Right atrium auricular region (tissue), 2 donors: ENCODE measurements at places on chromosomes 3 and 15.

DNA sequence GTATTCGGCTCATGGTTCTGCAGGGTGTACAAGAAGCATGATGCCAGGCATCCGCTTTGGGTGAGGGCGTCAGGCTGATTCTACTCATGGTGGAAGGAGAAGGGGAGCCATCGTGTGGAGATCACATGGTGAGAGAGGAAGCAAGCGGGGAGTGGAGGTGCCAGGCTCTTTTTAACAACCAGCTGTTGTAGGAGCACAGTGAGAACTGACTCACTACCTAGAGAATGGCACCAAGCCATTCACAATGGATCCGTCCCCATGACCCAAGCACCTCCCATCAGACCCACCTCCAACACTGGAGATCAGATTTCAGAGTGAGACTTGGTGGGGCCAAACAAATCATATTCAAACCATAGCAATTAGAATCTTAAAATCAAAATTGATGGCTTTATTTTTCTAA lies 259.8 kb upstream of the CTDSPL start:
- DNase-seq: no peak

DNA sequence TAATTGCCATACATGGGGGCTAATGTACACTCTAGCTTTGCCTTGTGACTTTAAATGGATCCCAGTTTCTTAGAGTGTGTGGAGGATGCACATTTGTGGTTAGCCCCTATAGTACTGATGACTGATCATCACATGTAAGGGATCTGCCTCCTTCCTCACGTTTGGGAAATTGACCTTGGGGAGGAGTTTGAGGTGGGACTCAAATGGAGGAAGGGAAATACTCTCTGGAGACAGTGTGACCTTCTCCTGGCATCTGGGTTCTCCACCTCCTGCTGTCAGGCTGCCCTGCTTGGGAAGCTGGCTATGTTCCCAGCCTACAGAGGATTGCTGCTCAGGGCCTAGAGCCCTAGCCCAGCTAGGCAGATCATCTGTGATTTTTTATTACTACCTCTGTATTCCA lies 48.7 kb downstream of the PPM1L start:
- DNase-seq: no peak

- peak; percentile 69 for DNase-seq
These were observed 82.3 kb downstream of the RBPMS2 start for GRCh38 chr15:64693134-64693533.

DNA sequence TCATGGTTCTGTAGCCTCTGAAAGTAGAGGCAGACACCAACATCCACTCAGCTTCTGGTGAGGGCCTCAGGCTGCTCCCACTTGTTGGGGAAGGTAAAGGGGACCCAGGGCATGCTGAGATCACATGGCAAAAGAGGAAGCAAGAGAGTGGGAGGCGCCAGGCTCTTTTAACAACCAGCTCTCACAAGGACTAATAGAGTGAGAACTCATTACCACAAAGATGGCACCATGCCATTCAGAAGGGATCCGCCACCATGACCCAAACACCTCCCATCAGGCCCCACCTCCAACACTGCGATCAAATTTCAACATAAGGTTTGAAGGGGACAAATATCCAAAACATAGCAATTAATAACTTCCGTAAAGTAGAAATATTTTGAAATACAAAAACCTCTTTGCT lies 192.3 kb downstream of the OCA2 start:
- no peak for DNase-seq

- no peak for DNase-seq
These were observed 891 bp upstream of the DMXL2 start for GRCh38 chr15:51623386-51623938.

DNA sequence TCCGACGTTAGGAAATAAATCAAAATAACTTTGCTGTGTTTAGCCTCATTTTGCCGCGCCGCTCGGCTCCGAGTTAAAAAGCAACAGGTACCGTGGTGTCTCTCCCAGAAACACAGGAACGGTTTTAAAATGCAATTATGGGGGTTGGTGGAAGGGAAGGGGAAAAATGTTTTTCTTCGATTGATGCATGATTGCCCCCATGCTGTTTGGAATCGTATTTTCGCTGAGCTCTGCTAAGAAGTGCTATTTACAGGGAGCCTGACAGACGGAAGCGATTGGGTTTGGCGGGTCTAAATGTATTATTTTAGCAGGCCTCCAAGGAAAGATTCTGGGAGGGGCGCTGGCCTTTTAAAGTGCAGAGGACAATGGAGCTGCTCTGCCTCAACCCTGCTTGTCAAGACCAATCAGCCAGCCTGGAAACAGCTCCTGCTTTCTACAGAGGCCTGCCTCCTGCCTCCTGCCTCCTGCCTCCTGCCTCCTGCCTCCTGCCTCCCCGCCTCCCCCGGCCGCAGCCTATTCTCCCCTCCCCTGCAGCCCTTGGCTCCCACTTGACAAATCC lies 156.7 kb upstream of the TLE3 start:
- no peak for DNase-seq

- no peak for DNase-seq
These were observed 56.9 kb downstream of the TJP1 start for GRCh38 chr15:29765234-29765841.

DNA sequence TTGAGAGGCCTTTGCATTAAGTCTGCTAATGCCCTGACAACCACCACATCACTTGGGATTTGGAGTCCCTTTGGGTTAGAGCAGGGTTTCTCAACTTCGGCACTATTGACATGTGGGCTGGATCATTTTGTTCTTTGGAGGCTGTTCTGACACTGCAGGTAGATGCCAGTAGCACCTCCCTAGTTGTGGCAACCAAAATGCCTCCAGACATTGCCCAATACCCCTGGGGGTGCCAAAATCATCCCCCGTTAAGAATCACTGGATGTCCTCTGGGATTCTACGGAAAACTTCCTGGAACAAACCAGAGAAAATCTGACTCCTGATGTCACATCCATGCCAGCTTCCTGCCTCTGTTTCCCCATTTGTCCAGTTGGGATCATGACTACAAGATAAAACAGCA lies 37.2 kb upstream of the BLM start:
- no peak for DNase-seq

GRCh38 chr3:46561511-46561910 lies 4.6 kb downstream of the LRRC2 start:
- DNase-seq: no peak

- DNase-seq: no peak
These were observed 9.9 kb downstream of the APOD start for GRCh38 chr3:195573611-195574496.

GRCh38 chr3:183027276-183027675 lies 46.9 kb upstream of the DCUN1D1 start:
- no peak for DNase-seq

DNA sequence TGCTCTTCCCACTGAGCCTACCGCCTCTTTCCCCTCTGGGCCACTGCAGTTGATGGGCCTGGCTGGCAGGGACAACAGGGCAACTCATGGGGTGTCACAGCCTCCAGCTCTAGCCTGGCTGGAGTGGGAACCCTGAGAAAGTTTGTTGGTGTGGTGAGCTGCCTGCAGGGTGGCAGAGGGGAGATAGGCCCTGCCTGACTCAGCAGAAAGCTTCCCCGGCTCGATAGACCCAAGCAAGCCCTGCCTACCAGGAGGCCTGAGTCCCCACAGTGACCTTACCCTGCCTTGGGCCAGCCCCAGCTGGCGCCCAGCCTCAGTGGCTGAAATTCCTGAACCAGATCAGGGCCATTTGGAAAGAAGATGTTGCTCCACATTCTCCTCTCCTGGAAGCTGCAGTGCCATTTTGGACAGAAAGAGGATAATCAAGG lies 29.4 kb downstream of the ABTB1 start:
- no peak for DNase-seq

- no peak for DNase-seq
These were observed 293.3 kb upstream of the RGMA start for GRCh38 chr15:93382200-93382820.

GRCh38 chr3:113663761-113664160 lies 32.7 kb downstream of the USF3 start:
- DNase-seq: no peak

GRCh38 chr3:12730506-12731242 lies 28.4 kb downstream of the TMEM40 start:
- no peak for DNase-seq

DNA sequence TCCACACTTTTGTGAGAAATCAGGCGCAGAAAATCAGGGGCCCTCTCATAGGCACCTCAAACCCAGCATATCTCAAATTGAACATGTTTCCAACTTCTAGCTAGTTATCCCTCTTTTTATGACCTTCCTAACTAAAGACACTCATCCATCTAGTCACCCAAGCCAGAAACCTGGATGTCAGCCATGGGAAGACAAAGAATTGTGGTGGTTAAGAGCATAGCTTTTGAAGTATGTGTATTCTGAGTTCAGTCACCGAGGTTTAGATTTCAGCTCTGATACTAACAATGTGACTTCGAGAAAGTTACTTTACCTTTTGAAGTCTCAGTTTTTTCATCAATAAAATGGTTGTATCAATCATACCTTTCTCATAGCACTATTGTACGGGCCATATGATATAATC lies 495.5 kb downstream of the NLGN1 start:
- DNase-seq: no peak

- no peak for DNase-seq
These were observed 53.1 kb downstream of the DNASE1L3 start for GRCh38 chr3:58157700-58158099.

DNA sequence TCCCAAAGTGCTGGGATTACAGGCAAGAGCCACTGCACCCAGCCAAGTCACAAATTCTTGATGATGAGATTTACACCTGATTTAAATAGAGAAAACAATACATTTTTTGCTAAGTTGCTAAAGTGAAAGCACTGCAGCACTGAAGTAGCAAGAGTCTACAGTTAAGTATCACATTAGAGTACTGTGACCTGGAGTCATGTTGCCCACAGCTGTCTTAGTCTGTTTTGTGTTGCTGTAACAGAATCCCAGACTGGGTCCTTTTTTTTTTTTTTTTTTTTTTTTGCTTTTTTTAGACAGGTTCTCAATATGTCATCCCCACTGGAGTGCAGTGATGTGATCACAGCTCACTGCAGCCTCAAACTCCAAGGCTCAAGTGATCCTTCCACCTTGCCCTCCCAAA lies 23.2 kb upstream of the GNB4 start:
- DNase-seq: no peak

GRCh38 chr15:96303503-96304056 lies 26.9 kb upstream of the NR2F2 start:
- no peak for DNase-seq

DNA sequence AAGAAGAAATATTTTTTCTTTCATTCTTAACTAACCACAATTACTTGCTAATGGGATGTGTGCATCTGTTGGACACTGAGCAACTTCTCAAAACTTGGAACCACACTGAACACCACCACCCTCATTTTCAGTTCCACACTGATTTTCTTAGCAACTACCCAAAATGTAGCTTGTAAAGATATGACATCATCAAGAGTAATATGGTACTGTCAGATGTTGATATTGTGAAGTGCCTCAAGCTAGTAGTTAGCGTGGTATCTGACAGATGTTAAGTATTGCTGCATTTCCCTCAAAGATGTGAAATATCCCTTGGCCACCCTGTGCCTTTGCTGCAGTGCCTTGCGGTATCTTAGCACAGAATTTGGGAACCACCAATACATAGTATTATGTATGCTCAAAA lies 9.3 kb downstream of the RFTN1 start:
- DNase-seq: no peak

GRCh38 chr3:160003520-160004128 lies 15.0 kb downstream of the IL12A start:
- DNase-seq: no peak

DNA sequence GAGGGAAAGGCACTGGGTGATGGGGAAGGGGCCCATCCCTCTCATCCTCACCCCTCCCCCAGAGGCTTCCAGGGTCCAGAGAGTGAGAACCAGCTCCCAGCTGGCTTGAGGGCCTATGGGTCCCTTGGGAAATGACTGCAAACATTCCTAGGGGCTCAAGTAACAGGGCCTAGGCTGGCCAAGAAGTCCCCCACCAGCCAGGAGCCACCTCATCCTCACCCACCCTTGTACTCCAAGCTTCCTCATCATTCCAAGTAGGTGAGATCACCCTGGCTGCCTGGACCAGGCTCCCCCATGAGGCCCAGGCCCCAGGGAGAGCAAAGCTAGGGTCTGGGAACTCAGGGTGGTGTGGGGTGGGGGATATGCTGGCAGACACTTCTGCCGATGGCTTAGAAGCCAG lies 14.8 kb downstream of the LOXL1 start:
- peak; percentile 72 for DNase-seq

- DNase-seq: no peak
These were observed 222.1 kb downstream of the FOXP1 start for GRCh38 chr3:71361334-71361890.

GRCh38 chr15:66941108-66941711 lies 124.2 kb upstream of the SMAD3 start:
- no peak for DNase-seq

GRCh38 chr3:126827121-126827520 lies 123.1 kb downstream of the CHCHD6 start:
- peak; percentile 85 for DNase-seq

- DNase-seq: no peak
These were observed 76.0 kb upstream of the GSK3B start for GRCh38 chr3:120170223-120170622.

DNA sequence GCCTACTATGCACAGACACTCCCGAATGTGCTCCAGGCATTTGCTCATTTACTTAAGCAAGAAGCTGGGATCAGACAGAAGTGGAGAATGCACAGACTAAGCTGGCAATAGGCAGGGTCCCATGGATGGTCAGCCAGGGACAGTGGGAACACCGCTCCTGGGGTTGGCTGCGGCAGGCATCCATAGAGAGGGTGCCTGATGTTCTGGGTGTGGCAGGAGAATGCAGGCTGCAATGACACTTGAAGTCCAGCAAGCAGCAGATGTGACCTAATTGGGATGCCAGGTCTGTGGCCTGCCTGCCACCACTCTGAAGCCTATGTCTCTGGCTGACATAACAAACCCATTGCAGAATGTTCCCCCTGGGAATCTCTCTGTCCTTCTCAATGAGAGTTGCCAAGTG lies 40.2 kb upstream of the SLC6A11 start:
- peak; percentile 46 for DNase-seq

DNA sequence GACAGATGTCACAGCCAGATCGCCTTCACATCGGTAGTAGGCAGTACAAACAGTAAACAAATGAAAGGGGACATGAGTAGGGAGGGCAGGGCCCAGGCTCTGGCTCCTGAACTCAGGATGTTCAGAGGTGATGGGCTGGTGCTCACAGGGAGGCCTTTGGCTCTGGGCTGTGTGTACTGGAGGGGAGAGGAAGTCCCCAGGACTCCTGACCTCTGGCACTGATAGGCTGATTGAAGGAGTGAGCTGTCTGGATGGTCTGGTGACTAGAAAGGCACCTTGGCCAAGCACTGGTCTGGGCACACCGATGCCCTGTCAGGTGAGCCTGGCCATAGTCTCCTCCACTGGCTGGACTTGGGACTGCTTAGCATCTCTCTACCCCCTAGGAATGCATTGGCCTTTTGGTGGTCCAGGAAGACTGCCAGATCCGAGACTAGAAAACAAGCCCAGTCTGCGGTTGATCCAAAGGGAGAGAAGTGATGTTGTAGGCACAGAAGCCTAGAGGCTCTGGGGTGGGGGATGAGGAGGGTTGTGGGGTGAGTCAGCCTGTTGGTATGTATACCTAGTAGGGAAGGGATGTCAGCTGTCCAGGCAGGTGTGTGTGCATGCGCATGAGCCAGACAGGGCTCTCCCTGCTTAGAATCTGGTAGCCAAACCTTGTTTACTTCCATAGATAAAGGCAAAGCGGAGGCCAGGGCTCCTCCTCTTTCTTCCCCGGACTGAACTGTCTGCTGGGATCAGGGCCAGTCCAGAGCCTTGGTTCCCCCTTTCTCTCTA lies 1.9 kb downstream of the SPINT1 start:
- no peak for DNase-seq

- no peak for DNase-seq
These were observed 26.6 kb downstream of the SRPRB start for GRCh38 chr3:133831966-133832801.
